MCF 10A (cell line): ENCODE measurements at places on chromosomes 2 and 18. TPM values are rescaled to one million over a fixed set of nuclear protein-coding genes. Genes with fewer than 3 reads are reported as not detected.

The KCNS3 gene
- total RNA-seq, result 0.84 and 1.7 TPM in 2 replicates

DNA sequence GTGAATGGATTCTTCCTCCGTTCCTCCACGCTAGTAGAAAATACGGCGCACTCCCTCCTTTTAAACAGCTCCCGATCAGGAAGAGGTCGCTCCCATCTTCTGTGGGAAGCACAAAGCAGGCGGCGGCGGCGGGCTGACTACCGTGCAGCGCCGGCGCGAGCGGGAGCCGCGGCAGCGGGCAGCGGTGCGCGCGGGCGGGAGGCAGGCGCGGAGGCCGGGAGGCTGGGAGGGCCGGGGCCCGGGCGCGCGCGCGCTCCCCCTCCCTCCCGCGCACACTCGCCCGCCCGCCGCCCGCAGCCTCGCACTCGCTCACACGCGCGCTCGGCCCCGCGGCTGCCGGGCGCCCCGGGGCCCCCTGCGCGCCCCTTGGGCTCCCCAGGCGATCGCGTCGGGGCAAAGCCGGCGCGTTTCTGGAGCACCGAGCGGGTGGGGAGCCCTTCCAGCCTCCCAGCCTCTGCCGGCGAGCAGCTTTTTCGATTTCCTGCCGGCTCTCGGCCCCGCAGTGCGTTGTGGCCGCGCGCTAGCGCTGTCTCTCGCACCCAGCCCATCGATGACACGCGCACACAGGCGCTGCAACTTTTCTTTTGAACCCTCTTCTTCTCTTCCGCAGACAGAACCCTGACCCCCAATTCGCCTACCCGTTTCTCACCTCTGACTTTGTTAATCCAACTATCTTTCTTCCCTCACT is at the start of gene SLC8A1:
Gene SLC8A1 (minus strand): TSS at position 173 of the 688 bp plus-strand sequence.
- DNase-seq, result no peak

The CCDC68 gene
- 3.3 TPM in 2 replicates for total RNA-seq

The MOGAT1 gene
- total RNA-seq, result not detected in 2 replicates

DNA sequence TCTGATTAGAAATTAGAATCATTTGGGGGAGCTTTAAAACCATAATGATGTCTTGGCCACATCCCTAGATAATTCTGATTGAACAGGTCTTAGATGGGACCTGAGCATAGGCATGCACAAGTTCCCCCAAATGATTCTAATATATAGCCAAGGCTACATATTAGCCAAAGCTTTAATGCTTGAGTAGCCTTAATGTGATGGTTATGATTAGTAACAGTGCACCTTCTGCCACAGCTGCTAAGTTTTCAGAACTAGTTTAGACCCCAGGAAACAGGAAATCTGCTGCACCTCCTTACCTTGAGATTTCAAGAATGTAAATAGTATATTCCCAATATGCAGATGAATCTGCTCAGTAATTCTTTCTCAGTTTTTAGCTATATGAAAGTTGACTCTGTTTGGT is 119.8 kb downstream of the PTPN4 start:
- no peak for DNase-seq

The SERPINB4 gene
- not detected in 2 replicates for total RNA-seq

DNA sequence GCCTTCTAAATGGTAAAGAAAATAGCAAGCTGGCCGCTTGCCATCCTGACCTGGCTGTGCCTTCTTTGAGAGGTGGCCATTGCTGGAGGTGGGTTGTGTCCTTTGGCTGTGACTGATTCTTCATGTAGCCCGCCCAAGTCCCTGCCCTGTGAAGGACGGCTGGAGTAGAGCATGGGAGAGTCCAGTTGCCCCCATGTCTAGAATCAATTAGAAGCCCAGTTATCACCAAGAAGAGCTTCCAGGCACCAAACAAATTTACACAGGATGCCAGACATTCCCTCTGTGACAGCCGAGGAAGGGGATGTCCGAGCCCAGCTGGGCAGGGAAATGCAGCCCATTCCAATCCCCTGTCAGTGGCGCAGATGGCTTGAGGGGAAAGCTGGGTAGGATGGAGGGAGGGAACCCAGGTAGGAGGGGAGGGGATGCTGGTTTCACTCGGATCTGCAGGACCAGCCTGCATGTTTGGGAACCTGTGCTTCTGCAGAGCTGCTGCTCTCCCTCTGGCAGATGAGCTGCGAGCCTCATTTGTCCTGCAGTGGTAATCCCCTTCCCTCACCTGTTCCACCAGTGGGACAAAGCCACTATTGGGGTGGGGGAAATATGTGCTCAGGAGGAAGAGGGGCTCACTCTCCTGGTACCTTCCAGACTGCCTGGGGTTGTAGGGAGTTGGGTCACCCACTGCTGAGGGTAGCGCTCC is 25.7 kb upstream of the ASB18 start:
- no peak for DNase-seq

The TOGARAM2 gene
- total RNA-seq, result 0.16 TPM in 1 of 2 replicates, not detected in the other

The ATP6V1C2 gene
- 0.19 and 0.47 TPM in 2 replicates for total RNA-seq

The DAW1 gene
- total RNA-seq, result 0.64 and 1.1 TPM in 2 replicates

GRCh38 chr2:36214691-36215090 is 140.9 kb upstream of the CRIM1 start:
- DNase-seq, result no peak

DNA sequence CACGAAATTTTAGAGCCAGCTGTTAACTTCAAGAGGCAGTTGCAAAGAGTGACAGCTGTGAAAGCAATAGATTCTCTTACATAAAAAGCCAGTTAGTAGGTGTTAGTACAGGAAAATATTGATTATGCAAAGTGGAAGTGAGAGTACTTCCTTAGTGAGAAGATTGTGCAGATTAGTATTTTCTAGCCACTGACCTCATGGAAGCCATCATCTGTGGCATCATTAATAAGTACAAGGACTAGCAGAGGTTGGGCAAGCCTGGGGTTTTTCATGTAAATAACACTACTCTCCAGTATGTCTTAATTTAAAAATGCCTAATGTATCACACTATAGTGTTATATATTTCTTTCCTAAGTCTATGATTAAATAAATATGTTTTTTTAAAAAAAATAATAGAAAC is 166.2 kb upstream of the DTNA start:
- DNase-seq, result no peak

DNA sequence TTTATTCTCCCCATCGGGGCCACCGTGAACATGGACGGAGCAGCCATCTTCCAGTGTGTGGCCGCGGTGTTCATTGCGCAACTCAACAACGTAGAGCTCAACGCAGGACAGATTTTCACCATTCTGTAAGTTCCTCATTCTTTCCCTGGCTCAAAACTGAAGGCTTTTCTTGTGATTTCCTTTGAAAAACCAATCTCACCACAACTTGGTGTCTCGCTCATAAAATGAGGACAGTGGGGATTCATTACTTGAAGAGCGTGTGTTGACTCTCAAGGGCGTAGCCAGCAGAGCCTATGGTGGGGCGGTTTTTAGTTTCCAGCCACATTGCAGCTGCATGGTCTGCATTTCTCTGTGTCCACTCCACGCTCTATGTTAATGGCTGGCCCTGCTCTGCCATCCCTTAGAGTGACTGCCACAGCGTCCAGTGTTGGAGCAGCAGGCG is 29.0 kb downstream of the SLC1A4 start:
- DNase-seq, result no peak

GRCh38 chr2:239178484-239178883 is 222.3 kb downstream of the HDAC4 start:
- DNase-seq, result no peak

GRCh38 chr2:38039121-38039910 is 36.6 kb downstream of the CYP1B1 start:
- peak; percentile 62 for DNase-seq

GRCh38 chr2:153543635-153544071 is 65.1 kb upstream of the RPRM start:
- DNase-seq, result peak; percentile 38

DNA sequence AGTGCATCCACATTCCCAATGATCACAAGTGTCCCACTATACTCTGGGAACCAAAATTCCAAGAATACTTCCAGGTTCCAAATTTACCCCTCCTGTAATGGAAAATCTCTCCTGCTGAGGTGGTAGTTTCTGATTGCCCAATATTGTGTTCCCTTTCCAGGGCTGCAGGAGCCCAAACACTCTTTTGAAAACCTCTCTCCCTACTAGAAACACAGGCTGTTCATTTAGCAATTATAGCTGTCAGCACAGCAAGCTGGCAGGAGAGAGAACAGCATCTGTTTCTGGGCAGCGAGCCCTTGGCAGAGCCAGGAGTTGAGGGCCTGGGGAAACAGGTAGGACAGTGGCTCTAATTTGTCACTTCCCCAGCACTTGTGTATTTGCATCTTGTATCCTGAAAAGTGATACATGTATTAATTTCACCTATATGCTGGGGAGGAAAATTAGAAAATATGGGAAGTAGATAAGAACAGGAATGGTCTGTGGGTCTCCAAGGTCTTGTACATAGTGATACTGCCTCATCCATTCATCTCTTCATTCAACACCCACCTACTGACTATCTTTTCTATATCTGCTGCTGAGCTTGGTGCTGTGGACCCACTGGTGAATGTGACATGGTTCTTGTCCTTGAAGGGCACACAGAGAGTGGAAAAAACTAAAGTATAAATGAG is 16.9 kb upstream of the PAIP2B start:
- DNase-seq, result no peak

- no peak for DNase-seq
Measured at GRCh38 chr2:162579986-162580385, 236.1 kb downstream of the GCA start.

DNA sequence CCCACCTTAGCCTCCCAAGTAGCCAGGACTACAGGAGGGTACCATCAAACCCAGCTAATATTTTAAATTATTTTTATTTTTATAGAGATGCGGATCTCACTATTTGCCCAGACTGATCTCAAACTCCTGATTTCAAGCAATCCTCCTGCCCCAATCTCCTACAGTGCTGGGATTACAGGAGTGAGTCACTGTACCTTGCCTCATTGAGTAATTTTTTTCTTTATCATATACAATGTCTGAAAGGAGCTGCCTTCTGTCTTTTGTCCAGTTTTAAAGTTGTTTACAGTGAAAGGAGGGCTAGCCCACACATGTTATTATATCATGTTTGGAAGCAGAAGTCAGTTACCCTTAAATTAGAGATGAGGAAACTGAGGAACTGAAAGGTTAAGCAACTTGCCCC is 32.5 kb downstream of the PRKRA start:
- peak; percentile 70 for DNase-seq
